KG1 (cell line): ENCODE measurements at places on chromosomes 11 and 22.

DNA sequence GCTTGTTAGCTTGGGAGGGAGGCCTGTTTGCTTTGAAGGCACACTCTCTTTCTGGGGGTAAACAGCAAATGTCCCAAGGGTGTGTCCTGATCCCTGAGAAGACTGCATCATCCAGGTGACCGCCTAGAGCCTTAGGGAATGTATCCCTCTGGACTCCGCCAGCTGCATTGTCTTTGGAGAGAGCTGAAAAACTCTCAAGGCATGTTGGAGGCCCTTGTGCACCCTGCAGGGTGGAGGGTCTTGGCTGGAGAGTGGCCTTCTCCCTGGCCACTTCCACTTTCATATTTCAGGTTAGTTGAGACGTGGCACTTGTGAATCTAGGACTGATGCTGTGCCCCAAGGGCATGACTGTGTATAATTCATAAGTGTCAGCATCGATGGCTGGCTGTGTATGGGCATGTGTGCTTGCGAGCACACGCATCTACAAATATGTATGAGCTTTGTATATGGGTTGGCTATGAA, 70.6 kb downstream of the ZBTB16 start:
- DNase-seq = no peak

GRCh38 chr22:28670161-28670560, 9.5 kb downstream of the TTC28 start:
- DNase-seq = no peak

DNA sequence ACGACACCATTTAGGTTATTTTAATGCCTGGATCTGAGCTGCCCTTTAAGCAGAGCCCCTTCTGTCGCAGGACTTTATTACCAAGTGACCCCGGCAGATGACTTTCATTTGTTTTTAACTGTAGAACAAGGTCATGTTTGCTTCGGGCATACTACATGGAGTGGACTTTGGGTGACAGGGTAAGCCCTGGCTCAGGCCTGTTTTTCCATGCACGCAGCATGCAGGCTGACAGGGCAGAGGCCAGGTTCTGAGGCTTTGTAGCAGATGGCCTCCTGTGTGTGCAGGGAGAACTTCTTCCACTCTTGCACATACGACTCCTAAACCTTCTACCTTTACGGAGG, 50.5 kb downstream of the SNX19 start:
- no peak for DNase-seq

DNA sequence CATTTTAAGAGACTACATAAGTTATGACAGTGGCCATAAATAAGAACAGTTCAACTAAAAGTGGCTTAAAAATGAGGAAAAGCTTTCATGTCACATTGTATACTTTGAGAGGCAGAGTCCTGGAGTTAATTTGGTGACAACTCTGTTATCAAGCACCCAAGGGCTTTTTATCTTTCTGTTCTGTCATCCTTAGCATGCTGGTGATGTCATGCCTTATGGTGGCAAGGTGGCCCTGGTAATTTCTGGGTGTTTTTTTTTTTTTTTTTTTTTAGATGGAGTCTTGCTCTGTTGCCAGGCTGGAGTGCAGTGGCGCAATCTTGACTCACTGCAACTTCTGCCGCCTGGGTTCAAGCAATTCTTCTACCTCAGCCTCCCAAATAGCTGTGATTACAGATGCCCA, 158.8 kb downstream of the AASDHPPT start:
- DNase-seq = no peak

- DNase-seq = no peak
Observed at GRCh38 chr22:21444701-21445436, 22.3 kb upstream of the TMEM191C start.

- DNase-seq = no peak
Observed at GRCh38 chr11:133529807-133530500, 2.3 kb downstream of the OPCML start.

DNA sequence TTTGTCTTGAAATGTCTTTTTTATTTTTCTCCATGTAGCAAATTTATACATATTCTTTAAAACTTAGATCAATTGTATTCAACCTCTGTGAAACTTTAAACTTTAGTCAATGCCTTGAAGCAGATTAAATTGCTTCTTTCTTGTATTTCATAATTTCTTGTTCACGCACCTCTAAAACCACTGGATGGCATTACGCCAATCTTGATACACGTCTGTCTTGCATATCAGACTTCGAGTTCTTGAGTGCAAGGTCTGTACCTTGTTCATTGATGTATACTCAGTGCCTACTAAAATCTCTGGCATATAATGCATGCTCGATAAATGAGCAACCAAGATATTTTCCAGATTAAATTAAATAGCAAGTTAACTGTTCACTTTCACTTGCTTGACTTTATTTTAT, 236.8 kb downstream of the CASP12 start:
- DNase-seq = no peak

DNA sequence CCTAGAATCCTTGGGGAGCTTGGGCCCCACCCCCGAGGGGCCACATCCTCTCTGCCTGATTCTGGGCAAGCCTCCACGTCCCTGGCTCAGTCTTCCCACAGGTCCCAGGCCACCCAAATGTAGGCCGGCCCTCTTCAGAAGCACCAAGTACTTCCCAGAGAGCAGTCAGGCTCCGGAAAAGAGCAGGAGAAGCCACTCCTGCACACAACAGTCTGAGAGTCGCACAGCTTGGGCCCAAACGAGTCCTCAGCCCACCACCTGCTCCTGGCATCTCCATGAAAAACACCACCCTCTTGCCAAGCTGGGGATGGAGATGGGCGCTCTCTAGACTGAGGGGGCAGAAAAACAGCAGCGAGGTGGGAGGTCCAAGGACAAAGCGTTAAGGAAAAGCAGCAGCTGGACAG, 15.4 kb downstream of the EHD1 start:
- DNase-seq = no peak

DNA sequence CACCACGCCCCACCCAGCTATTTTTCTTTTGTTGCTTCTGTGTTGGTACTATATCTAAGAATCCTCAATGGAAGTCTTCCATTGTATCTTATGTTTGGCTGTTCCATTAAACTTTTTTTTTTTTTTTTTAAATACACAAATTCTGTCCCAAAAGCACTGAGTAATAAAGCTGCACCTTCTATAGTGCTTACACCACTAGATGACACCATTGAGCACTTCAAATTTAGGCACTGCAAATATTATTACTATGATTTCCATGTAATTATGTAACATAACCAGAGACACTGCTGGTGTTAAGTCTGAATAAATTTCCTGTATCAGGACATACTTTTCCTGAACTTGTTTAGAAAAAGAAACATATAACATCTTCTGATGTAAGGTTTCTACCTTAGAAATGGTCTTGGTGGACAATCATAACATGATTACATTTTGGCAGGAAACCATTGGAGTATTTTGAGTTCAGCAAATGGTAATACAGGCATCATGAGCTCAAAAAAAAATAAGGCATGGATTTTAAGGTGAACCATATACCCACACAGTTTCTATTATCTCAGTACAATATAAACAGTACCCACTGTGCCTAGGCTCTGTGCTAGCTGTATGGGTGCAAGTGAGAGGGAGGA, 110.5 kb downstream of the ATG16L2 start:
- DNase-seq = no peak

- DNase-seq = no peak
Observed at GRCh38 chr22:45865561-45866125, 111.3 kb downstream of the WNT7B start.

- DNase-seq = no peak
Observed at GRCh38 chr11:33515347-33515746, 185.3 kb downstream of the C11orf91 start.

GRCh38 chr11:124380585-124380984, 3.7 kb downstream of the OR8B2 start:
- DNase-seq = no peak

GRCh38 chr22:31841078-31841827, 87.4 kb downstream of the DEPDC5 start:
- no peak for DNase-seq

GRCh38 chr11:63592975-63593395, 21.2 kb downstream of the PLAAT3 start:
- DNase-seq = no peak

GRCh38 chr22:31995046-31995445, 48.0 kb upstream of the SLC5A1 start:
- no peak for DNase-seq

DNA sequence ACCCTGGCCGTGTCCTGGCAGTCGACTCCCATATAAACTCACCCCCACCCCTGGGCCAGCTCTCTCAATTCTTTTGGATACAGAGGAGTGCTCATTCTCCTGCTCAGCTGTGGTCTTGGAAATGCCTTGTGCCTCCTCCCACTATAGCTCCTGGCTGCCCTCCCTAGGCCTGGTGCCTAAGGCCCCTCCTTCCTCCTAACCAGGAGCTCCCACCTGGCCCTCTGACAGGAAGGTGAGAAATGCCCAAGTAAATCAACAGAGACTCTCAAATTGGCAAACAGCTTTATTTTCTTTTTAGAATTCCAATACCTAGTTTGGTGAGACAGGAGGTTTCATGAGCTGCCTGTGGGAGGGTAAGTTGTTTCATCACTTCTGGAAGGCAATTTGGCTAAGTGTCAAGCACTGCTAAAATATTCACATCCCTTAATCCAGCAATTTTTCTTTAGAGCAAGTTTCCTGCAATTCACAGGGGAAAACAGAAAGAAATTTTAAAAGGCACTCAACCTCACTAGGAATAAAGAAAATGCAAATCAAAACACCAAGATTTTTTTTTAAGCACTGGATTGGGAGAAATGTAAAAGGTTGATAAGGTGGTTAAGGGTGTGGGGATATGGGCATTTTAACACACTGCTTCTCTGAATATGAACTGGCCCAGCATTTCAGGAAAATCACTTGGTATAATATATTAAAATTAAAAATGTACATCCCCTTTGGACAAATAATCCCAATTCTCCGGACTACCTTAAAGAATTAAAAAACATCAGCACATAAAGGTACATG, 209.7 kb upstream of the ARHGAP20 start:
- DNase-seq = no peak

DNA sequence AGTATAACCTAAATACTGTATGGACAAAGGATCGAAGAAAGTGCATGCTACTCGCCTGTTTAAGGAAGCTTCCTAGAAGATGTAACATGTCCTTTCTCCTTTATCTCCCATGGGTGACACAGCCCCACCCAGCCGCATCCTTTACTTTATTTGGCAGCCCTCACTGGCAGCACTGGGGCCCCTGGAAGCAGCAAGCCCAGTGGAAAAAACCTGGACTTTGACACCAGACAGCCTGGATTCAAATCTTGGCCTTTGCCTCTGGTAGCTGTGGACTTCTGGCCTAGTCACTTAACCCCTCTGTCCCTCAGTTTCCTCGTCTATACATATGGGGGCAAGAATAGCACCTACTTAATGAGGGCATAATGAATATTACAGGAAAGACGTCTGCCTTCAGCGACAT, 67.1 kb downstream of the MYEOV start:
- no peak for DNase-seq

DNA sequence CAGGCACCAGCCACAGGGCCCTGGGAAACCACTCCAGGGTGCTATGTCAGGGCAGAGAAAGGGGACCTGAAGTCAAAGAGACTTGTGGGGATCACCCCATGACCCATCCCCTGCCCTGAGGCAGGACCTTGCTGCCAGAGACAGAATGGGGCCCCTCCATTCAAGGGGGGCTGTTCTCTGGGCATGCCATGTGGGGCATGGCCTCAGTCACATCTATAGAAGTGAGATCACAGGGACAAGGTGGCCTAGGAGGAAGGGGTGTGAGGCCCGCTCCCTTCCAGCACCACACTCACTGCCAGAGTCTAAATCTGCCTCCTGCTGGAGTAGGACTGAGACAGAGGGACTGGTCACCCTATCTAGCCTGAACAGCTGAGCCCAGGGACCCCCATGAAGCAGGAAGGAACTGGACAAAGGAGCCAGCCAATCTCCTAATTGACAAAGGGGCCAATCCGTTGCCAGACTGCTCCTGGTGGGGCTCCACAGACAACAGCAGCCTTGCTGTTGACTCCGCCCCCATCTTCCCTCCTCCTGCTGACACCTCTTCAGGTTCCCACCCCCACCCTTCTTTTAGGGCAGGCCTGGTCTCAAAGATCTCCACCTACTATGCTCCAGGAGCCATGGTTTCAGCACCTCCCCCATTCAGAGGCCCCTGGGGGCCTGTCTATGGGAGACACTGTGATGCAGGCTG, 26.0 kb downstream of the NEAT1 start:
- DNase-seq = no peak

DNA sequence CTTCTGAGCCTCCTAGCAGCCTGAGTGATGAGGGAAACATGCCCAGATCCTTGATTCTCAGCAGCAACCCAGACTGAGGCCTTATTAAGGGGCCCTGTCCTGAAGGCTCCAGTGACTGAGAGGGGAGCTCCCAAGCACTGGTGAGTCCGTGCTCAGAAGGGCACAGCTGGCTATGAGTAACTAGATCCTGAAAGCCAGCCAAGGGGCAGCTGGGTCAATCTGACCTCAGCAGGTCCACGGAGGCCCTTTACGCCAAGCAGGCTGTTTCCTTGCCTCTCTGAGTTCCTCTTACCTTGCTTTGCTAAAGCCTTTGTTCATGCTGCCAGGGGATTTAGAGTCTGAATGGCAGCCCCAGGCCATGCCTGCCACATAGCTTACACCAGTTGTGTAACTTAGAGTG, 19.3 kb upstream of the MIEF1 start:
- DNase-seq = no peak

GRCh38 chr11:58567889-58568512, 7.7 kb downstream of the LPXN start:
- DNase-seq = peak; percentile 46

DNA sequence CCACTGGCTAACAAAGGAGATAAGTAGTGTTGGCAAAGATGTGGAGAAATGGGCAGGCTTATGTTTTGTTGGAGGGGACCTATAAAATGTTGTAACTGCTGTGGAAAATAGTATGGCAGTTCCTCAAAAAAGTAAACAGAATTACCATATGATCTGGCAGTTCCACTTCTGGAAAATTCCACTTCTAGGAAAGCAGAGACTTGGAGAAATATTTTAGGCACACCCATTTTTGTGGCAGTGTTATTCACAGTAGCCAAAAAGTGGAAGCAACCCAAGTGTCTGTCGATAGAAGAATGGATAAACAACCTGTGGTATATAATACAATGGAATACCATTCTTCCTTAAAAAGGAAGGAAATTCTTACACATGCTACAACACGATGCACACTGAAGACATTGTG, 57.0 kb upstream of the ADORA2A start:
- DNase-seq = no peak

GRCh38 chr11:101477926-101478325, 105.9 kb downstream of the TRPC6 start:
- no peak for DNase-seq
